ENCODE measurements at places on chromosomes 12 and 14. TPM values are rescaled to one million over a fixed set of nuclear protein-coding genes. Genes with fewer than 3 reads are reported as not detected.
A peak's percentile ranks its signal among the peaks of the same experiment; 100 is the strongest.

DNA sequence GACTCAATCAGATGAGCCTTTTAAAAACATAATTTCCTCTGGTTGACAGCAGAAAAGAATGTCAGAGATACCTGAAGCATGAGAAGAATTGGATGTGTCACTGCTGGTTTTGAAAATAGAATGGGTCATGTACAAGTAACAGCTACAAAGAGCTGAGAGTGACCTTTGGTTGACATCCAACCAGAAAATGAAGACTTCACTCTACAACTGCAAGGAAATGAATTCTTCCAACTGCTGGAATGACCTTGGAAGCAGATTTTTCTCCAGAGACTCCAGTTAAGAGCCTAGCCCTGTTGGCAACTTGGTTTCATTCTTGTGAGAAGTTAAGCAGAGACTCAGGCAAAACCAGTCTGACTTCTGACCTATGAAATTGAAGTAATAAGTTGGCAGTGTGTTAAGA, 505.9 kb downstream of the SLC16A7 start:
- no peak for DNase-seq

DNA sequence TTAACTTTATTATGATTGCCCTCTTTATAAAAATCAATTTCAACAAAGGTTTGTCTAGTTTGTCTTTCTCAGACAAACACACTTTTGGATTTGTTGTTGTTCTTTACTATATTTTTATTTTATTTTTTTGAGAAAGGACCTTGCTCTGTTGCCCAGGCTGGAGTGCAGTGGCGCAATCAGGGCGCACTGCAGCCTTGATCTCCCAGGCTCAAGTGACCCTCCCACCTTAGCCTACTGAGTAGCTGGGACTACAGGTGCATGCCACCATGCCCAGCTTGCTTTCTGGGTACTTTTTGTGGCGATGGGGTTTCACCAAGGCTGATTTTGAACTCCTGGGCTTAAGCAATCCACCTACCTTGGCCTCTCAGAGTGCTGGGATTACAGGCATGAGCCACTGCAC, 64.4 kb upstream of the CFL2 start:
- no peak for DNase-seq

DNA sequence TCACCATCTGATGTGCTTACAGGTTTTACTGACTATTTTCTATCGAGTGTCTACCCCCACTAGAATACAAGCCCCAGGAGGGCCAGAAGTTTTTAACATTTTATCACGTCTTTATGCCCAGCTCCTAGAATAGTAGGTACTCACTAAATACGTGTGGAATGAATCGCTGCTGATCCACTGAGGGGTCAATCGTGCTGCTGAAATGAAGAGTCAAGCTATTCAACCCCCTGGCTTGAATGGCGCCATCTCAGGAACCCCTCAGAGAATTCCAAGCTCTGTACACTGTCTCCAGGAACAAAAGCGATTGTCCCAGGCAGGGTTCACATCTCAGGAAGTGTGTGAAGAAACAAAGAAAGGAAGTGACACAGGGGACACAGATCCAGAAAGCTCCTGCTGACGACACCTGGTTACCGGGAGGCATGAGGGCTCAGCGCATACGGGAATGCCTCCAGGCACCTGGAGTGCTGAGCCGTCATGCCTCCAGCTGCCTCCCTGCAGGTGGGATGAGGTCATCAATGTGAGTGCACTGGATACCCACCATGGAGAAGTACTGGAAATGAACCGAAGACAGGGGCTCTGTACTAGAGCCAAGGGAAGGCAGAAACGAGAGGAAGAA, 45.6 kb downstream of the PITPNM2 start:
- no peak for DNase-seq

DNA sequence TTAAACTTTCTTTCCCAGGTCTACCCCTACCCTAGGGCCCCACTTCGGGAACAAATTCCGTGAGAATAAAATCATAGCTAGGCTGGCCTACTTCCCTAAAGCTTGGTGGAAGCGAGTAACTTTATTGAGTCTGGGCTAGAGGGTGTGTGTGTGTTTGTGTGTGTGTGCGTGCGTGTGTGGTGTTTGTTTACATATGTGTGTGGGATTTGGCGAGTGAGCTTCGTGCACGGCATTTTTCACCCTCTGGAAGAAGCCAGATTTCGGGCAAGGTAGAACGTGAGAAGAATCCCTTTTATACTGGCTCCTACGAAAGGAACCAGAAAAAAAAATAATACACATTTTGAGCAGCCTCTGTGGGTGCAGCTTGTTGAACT, 7.5 kb upstream of the LHX5 start:
- DNase-seq: no peak

DNA sequence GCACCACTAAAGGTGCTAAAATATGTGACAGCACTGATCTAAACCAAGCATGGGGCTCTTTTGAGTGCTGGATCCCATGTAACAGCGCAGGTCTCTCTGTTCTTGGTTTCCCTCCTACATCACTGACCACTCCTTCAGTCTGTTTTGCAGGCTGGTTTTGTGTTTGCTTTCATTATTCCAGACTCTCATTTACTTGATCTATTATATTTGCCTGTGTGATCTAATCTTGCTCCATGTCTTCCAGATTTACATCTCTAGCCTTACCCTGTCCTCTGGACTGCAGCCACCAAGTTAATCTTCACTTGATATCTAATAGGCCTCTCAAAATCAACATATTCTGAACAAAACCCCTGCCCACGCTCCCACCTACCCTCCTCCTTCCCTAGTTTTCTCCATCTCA, 8.6 kb downstream of the GLIPR1 start:
- DNase-seq: no peak

- DNase-seq: no peak
These were observed 18.8 kb upstream of the MAGOHB start for GRCh38 chr12:10632226-10632625.

DNA sequence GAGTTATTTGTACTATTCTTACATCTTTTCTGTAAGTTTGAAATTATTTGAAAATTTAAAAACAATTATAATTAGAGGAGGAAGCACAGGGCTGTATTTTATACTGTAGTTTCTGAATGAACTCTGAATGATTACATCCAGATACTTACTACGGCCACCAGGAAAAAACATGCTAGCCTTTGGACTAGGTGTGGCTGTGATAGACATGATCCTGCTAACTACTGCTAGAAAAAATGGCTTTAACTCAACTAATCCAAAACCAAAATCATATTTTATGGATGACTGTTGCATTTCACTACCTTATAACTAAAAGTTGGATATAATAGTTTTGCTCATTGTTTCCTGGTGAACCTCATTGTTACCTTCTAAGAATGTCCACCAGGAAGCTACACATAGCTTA, 15.1 kb upstream of the SLC25A3 start:
- DNase-seq: no peak

DNA sequence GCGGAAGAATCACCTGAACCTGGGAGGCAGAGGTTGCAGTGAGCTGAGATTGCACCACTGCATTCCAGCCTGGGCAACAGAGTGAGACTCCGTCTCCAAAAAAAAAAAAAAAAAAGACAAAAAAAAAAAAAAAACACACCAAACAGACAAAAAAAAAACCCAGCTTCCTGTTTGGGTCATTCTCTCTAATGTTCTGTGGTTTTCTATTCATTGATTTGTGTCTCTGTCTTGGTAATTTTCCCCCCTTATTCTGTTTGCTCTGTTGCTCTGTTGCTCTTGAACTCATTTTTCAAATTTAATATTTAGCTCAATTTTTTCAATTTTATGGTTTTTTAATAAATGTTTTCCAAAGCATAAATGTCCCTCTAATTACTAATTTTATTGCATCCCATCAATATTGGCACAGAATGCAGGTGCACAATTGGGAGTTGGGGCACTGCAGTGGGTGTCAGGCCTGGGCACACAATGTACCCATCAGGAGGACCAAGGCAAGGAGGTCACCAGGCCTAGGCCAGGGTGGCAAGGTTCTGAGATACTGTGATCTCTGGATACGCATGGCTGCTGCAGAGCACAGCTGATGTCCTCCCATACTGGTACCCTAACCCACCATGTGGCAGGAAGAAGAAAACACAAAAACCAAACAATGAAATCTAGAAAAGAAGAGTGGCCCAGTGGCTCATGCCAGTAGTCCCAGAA, 8.0 kb upstream of the GNPTAB start:
- no peak for DNase-seq

DNA sequence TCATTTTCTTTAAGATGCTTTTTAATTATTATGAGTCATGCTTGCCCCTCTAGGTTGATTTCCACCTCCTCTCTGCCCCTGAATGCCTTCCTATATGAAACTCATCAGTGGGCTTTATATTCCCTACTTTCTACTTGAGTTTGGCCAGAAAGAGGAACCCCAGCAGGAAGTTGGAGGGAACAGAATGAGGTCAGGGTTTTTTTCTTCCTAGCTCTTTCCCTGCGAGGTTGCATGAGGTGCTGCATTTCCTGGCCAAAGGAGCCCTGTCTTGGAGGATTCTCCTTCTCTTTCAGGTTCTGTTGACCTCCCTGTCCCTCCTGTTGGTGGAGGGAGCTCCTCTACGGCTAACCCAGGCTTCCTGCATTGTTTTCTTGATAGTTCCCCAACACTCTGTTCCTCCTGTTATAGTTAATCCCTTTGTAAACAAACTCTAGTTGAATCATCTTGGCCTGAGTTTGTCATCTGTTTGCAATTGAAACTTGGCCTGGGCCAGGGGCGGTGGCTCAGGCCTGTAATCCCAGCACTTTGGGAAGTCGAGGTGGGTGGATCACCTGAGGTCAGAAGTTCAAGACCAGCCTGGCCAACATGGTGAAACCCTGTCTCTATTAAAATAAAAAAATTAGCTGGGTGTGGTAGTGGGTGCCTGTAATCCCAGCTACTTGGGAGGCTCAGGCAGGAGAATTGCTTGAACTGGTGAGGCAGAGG, 15.3 kb upstream of the SPIC start:
- no peak for DNase-seq

- peak; percentile 72 for DNase-seq
These were observed 6.0 kb upstream of the GPR84 start for GRCh38 chr12:54370171-54370730.

- no peak for DNase-seq
These were observed 41.8 kb downstream of the SMOC1 start for GRCh38 chr14:69921052-69921451.

DNA sequence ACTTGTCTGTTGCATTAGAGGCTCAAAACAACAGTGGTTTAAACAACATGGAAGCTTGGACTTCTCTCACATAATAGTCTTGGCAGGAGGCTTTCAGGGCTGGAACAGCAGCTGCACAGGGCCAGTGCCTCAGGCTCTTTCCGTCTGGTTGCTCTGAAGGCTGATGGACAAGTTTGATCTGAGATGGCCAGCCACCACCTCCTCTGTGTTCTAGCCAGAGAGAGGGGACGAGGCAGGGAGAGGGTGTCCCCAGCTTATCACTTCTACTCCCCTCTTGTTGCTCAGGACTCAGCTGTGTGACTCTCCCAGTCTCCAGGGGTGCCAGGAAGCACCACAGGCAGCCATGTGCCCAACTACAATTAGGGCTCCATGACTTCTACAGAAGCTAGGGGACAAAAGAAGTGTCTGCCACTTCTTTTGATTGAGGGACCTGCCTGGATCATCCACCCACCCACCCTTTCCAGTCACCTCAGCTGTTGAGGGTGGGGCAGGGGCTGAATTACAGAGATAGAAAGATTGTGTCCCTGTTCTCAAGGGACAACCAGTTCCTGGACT, 46.6 kb downstream of the SMIM41 start:
- DNase-seq: no peak

DNA sequence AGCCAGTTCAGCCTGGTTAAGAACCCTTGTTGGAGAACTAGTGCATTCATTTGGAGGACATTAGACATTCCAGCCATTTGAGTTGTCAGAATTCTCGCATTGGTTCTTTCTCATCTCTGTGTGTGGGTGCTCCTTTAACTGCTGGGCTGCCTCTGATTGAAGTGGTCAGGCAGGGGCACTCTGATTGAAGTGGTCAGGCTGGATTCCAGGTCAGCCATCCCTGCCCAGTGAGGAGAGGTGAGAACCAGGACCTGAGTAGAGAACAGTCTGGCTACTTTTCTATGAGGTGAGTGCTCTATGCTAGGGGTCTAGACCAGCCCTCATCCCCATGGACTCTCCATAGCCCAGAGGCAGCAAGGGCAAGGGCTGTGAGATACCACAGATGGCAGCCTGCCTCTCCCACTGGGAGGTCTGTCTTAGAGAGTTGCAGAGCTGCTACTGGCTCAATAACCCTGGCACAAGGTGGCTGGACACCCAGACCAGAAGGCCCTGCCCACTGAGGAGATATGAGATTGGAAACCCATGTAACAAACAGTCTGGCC, 691.6 kb downstream of the TMTC2 start:
- DNase-seq: no peak

DNA sequence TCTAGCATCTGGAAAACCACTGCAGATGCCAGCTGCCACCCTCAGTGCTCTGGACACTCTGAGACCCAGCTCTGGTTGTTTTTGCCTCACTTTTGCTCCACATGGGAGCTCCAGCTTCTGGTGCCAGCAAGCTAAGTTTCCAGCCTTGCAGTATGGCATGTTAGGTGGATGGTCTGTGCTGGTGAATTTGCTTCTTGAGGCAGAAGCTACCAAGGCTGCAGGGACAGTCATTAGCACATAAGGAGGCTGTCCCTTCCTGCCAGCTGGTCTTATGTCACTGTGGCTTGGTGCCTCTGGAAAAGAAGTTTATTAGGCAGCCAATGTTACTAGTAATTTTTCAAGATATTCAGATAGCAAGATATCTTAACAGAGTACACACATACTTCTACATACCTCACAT, 64.2 kb upstream of the CSRP2 start:
- DNase-seq: no peak

DNA sequence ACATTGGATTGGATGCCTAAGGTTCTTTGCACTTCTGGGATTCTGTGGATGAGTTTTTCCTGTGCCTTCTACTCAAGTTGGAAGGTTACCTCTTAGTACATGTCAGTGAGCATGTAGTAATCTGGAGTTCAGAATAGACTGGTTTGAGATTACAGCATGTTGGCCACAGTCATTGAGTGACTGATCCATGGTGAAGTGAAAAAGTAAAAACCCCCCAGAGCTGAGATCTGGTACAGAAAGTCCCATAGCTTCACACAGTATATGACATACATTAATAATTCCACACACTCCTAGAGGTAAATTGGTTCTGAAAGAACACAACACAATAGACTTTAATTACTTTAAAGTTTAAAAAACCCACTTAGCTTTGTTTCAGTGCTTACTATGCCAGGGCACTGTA, 11.9 kb upstream of the CCND2 start:
- no peak for DNase-seq

DNA sequence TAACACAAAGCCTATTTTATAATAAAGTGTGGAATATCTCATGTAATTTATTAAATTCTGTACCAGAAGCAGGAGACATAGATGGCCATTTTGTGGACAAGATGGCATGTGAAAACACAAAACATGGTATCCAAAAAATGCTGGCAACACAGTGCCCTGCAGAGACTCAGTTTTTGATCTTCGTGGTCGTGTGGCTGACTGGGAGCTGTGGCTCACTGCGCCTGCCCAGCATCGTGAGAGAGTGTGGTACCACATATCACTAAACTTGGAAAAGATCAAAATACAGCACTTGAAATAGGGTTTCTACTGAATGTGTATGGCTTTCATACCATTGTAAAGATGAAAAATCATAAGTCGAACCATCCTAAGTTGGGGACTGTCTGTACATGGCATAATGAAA, 43.0 kb upstream of the MANSC4 start:
- DNase-seq: no peak

GRCh38 chr14:93969082-93969828, 7.1 kb downstream of the ASB2 start:
- peak; percentile 47 for DNase-seq

Gene CBLN3
- 0.55 TPM for total RNA-seq

Gene SPX
- 16.5 TPM for total RNA-seq

Gene PRPH
- not detected for total RNA-seq

Gene NINJ2
- 4.6 TPM for total RNA-seq

Gene PPHLN1
- 31.4 TPM for total RNA-seq

Gene MSI1
- total RNA-seq: 4.8 TPM

Gene KCNMB4
- 1.4 TPM for total RNA-seq

Gene WSCD2
- 0.14 TPM for total RNA-seq
